HL-60 (cell line): ENCODE measurements at places on chromosomes 1 and 21.

DNA sequence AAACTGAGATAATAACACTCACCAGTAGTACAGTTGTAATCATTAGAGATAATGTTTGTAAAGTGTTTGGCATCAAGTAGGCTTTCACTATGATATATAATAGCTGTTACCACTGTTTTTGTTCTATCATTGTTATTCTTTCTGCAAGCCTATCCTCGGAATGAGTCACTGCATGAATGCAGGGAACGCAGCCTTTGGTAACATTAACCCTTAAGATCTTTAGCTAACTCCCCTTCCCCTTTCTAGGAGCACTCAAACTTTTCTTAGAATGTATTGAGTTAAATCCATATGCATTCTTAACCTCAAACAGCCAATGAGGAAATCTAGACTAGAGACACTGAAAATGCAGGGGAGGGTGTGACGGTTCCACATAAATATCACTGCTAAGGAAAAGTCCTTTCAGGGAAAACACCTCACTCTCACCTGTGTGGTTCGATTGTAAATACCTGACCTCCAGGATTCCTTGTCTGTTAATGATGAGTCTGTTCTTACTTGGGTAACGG, 467.3 kb downstream of the SETD4 start:
- no peak for DNase-seq

DNA sequence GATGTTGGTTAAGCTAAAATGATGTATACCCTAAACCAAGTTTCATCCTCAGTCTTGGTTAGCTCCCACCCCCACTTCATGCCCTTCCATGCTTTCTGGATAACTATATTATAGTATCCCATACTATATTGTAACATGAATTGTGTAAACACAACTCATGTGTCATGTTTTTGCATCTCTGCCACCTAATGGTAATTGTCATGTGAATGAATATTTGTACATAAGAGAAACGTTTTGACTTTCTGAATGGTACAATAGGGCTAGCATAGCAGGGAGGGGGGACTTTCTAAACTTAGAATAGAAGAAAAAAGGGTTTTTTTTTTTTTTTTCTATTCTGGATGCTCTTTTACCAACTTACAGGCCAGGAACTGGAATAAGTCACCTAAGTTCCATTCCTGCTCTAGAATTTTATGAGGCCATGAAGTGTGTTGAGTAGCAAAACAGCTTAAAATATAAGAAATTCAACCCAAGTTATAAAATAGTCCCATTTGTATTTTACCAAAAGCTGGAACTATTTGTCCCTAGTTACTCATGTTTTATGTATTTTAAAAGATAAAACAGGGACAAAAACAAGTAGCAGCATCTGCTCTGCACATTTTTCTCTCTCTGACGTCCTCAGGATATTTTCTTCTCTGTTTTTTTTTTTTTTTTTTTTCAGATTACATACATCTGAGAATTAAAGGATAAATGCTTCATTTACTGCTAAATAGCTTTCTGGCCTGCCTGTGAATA, 77.4 kb downstream of the HLX start:
- no peak for DNase-seq

DNA sequence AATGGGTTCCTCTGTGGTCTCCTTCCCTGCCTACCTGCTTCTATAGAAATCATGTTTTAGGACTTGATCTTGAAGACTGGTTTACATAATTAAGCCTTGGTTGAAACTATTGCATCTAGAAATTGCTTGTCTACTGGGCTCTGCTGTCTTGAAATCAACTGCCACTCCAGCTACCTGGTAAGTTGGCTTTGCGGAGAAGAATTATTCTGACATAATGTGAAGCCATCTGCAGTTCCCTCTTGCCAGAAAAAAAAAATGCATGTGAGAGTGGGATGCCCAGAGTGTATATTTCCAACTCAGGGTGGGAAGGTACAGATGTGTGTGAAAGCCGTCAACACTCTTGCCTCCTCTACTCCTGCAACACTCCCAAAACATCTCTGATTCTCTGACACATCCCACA, 27.2 kb downstream of the C8B start:
- no peak for DNase-seq

- no peak for DNase-seq
These were observed 3.3 kb upstream of the B4GALT3 start for GRCh38 chr1:161180639-161181038.

GRCh38 chr1:239218301-239218700, 168.1 kb upstream of the CHRM3 start:
- no peak for DNase-seq

DNA sequence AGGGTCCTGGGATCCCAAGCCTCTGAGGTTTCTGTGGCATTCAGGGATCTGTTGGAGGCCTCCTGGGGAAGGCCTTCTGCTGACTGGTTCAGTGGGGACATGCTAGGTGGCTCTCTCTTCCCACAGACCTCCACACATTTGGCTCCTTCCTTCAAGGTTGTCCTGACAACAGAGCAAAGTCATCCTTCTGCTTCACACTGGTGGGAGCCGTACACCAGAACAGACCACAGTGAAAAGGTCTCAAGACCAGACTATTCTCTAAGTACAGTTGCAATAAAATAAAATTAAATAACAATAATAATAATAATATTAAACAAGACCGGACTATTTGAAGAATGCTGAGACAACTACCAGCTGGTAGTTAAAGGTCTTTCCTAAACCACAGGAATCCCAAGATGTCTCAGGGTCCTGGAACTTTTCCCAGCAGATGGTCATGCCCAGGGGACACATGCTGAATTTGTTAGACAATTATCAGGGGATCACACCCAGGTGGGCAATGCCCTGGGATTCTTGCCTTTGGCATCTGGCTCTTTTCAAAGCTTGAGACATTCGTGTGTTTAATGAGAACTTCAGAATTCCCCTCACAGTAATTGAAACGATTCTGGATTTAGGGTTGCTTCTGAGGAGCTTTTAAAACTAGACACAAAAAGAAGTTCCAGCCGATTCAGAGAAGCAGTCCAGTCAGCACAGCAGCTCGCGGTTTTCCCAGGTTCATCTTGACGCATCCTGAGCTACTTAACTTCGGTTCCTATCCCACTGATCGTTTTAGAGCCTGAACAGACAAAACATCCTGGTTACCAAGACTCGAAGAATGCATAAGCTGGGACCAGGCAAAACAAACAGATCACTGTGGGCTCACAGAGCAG, 22.9 kb downstream of the HTR1D start:
- no peak for DNase-seq

GRCh38 chr1:88727205-88727604, 43.1 kb downstream of the PKN2 start:
- no peak for DNase-seq

GRCh38 chr21:27739187-27739586, 772.3 kb upstream of the ADAMTS5 start:
- no peak for DNase-seq

- DNase-seq: peak; percentile 40
These were observed 7.9 kb upstream of the EDN2 start for GRCh38 chr1:41492341-41492848.

DNA sequence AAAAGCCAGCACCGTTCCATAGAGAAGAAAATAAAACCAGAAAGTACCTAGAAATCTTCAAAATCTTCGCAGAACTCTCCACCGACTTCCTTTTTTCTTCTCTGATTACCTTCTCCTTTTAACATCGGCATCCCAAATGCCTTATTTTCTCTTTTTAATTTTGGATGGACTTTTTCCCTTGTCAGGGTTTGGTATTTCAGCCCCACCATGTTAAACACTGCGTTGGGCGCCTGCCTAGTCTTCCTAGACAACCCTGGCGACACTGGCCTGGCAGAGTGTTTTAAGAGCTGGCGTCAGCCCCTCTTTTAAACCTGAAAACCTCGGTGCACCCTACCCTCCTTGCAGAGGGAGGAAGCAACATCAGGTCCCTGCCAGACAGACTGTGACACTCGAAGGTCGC, 66.0 kb upstream of the EFHD2 start:
- DNase-seq: no peak
